ENCODE measurements at places on chromosomes 12 and 14. TPM values are rescaled to one million over a fixed set of nuclear protein-coding genes. Genes with fewer than 3 reads are reported as not detected.

Gene PGF
- polyA plus RNA-seq = 51.0 TPM

DNA sequence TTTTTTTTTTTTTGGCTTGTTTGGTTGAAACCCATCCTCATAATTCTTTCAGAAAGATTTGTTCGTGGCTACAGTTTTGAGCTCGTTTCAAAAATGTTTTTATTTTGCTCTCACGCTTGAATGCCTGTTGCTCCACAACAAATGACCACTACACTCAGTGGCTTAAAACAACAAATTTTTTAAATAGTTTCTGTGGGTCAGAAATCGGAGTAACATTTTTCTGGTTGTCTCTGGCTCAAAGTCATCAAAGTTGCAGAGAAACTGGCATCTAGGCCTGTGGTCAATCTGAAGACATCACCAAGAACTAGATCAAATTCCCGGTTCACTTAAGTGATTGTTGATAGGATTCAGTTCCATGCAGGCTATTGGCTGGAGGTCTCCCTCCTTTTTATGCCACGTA lies 560.0 kb downstream of the SNAPC1 start:
- no peak for DNase-seq

Gene CLBA1
- polyA plus RNA-seq = 5.0 TPM

Gene SLC6A15
- 2.9 TPM for polyA plus RNA-seq
